T-helper 1 cell (primary cell): ENCODE measurements at places on chromosomes 6 and 20.

DNA sequence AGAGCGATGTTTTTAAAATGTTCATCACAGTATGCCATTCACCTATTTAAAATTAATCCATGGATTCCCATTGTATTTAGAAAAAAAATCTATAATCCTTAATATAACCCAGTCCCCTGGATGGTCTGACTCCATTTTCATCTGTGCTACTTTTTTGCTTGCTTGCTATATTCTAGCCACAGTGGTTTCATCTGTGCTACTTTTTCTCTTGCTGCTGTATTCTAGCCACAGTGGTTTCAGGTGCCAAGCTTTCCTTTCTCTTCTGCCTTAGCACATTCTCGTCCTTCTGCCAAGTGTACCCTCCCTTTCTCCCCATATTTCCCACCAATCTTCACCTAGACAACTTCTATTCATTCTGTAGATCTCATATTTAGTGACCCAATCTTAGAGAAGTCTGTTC is 33.3 kb upstream of the SOX4 start:
- DNase-seq = no peak

- DNase-seq = no peak
Observed at GRCh38 chr6:44182911-44183390, 24.3 kb downstream of the CAPN11 start.

- DNase-seq = no peak
Observed at GRCh38 chr6:122130026-122130348, 269.5 kb upstream of the HSF2 start.

GRCh38 chr6:47967843-47968242 is 143.2 kb downstream of the PTCHD4 start:
- no peak for DNase-seq

GRCh38 chr6:37654727-37655500 is 42.8 kb downstream of the MDGA1 start:
- no peak for DNase-seq

DNA sequence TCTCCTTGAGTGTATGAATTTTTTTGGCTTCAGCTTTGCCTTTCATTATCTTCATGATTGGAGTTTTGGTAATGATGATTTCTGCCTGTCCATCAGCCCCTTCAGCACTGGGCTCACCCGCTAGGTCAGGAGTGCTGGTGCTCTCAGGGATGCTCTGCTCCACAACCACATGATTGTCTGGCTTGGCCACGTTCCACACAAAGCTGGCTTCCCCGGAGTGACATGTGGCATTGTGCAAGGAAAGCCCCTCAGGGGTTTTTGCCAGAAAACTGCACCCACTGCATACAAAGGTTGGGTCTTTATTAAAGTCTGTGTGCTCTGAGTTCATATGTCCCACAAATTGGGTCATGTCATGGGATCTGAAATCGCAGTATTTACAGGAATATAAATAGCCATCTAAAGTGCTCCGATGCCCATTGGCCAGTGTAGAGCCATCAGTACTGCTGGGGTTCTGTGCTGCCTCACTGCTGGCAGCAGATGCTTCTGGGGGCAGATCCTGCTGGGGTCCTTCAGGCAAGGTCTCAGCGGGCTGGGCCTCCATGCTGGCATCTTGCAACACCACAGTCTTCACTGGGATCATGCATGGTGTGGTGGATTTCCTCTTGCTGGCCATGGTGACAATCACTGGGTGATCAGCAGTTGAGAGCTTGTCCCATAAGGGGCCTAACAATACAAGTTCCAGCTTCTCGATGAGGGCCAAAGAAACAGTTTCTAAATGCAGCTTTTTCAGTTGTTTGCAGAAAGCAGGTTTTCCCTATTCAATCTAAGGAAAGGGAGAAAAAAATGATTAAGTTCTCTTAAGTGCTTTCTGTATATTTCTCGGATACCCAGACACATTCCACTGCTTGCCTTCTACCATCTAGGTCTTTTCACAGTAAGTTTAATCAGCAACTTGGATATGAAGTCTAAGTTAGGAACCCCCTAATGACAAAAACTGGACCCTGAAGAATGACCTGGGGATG is 67.2 kb downstream of the PLCG1 start:
- no peak for DNase-seq

DNA sequence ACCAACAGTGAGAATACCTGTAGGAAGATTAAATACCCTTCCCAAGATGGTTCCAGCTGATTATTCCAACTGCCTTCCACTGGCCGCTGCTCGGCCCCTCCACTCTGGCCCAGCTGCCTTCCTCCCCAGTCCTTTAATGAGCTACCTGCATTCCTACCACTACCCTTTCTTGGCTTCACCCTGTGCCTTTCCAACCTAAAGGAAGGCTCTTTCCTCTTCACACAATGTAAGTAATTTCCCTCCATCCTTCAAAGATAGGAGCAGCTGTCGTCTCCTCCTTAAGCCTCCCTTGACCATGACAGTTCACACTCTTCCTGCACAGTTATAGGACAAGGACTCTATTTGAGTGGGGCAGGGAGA is 16.2 kb upstream of the SNX9 start:
- no peak for DNase-seq

GRCh38 chr6:105428342-105428957 is 25.6 kb upstream of the PREP start:
- no peak for DNase-seq

DNA sequence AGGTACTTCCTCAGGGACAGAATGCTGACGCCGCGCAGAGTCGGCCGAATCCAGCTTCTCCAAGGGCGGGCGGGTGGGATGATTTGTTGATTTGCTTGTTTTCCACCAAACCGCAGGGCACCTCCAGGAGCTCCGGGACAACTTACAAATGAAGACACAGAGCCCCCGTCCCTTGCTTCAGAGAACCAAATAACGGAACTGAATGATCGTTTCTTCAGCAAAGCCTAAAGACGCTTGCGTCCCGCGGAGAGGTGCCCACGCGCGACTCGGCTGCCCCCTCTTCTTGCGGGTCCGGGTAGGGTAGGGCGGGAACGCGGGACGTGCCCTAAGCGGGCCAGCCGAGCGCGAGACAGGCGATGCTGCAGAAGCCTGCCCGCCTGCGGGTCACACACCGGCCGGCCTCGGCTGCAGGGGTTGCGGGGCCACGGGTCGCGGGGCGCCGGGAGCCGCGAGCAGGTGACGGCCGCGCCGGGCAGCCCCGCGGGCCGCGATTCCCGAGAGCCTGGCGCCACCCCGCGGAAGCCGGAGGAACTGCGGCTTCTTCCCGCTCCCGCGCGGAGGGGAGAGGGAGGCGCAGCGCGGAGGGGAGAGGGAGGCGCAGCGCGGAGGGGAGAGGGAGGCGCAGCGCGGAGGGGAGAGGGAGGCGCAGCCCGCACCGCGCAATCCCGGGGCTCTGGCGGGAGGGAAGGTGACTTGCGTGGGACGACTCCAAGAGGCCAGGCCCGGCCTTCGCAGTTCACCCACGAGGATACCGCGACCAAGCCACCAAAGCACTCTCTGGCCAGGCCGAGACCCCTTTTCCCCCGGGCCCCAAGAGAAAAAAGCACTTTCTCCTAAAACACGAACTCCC is 7.7 kb upstream of the FOXF2 start:
- peak; percentile 36 for DNase-seq

DNA sequence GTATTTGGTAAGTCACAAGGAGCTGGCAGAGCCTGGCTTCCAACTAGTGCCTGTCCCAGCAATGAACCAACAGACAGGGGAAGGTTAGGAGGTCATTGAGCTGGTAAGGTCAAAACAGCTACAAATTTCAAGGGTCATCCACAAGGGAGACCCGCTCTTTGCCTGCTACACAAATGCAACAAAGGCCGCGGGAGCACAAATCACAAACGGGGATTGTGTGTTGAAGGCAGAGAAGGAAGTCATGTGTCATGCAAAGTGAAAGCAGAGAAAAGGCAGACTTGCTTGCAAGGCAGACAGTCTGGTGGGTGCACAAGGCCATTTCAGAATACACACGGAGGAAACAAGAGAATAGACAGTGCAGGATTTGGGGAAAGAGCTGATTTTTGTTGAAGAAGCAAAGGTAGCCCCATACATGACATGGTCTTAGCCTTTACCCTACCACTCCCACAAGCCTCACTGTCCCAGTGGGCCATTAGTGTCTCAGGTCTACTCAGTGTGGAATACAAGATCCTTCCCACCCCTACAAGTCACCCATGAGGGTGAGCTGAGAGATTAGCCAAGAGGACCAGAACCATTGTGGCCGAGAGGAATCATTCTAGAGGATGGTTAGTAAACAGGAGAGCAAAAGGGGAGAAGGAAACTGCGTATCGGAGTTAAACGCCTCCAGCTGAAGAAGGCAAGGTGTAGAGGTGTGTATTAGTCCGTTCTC is 18.1 kb upstream of the SAMHD1 start:
- DNase-seq = no peak
